ENCODE measurements at places on chromosomes 1 and 21.
A peak's percentile ranks its signal among the peaks of the same experiment; 100 is the strongest.

- peak; percentile 60 for DNase-seq
Measured at GRCh38 chr1:110686188-110686587, 11.4 kb upstream of the KCNA3 start.

DNA sequence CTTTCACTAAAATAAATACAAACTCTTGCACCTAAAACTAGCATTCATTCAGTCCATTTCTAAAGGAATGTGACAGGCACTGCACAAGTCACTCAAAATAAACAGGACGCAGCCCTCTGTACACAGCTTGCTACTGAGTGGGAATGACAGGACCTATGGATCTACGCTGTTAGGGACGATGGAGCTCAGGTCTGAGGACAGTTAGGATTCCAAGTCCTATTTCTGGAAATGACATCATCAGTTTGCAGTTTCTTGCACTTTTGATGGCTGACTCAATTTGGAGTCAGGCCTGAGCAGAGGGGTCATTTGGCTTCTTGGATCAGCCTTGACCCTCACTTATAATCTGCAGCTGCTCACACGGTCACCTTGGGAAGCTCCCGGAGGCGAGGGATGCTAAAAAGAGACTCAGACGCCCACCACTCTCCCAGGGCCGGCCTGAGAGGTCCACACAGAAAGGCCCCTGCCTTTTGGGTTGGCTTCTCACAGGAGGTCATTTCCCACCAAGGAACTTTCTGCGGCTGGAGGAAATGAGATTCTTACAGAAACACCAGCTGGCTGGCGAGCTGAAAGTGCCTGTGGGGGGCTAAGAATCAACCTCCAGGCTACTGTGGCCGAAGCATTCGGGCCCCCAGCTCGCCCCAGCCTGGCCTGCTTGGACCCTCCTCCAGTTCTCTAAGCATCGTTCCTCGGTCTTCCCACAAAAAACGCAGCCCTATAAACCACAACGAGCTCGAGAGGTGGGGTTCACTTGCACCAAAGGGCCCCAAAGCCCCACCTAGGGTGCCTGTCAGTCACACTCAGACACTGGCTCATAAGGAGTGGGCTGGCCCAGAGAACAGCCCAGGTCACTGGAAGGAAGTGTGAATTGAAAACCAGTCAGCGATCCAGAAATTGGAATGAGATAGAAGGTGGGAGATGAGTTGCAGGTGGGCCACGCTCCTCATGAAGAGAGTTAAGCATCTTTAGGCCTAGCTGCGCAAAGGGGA lies 8.9 kb upstream of the PDE9A start:
- DNase-seq: no peak

GRCh38 chr1:219119839-219120238 lies 53.8 kb upstream of the LYPLAL1 start:
- no peak for DNase-seq

GRCh38 chr1:61085983-61086644 lies 3.8 kb downstream of the NFIA start:
- DNase-seq: no peak

- no peak for DNase-seq
Measured at GRCh38 chr1:27137544-27138075, 17.3 kb downstream of the SLC9A1 start.

Measured in CD4-positive, alpha-beta T cell (primary cell).